ENCODE measurements at places on chromosomes 2 and 18. TPM values are rescaled to one million over a fixed set of nuclear protein-coding genes. Genes with fewer than 3 reads are reported as not detected.

SERPINB3 gene
- not detected for total RNA-seq

DNA sequence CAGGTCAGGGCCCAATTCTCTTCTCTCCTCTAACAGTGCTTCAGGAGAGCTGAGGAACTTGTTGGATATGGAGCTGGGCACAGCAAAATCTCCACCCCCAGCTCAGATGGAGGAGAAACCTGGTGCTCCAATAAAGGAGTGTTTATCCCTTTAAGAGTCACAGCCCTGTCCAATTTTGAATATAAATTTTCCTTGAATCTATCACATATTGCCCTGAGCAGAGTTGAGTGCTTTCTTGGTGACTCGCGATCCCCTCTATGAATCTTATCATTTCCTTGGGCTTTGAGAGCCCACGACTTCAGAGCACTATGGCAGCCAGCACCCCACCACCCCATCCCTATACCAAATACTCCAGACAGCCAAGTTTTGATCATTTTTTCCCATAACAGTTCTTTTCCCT, 34.4 kb upstream of the SMAD7 start:
- no peak overlapping the region for H3K4me3 ChIP-seq
- no peaks in the 10 kb centered on the region for H3K36me3 ChIP-seq

DNA sequence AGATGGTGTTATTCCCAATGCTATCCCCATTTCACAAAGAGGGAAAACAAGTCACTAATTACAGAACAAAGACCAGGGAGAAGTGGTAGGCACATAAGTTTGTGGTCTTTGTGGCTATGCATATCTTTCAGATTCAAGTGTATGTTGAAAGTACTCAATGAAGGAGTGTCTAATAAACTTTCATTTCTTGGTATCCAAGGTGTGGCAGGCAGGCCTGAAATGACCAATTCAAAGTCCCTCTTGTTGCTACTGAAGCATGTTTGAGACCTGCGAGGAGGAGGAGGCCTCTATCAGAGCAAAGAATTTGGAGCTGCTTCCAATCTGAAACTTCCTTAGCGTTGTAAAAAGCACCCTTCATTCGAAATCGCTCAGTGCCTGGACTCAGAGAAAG, 60.9 kb upstream of the KLF7 start:
- H3K4me1 ChIP-seq, result peaks cover 46% of the 10 kb centered on the region
- H3K36me3 ChIP-seq, result no peaks in the 10 kb centered on the region
- peak; percentile 34 for DNase-seq
- H3K27ac ChIP-seq, result peak overlapping the region; percentile 71

ADD2 gene
- under 0.01 TPM for total RNA-seq

OTX1 gene
- total RNA-seq, result not detected

MYL12B gene
- total RNA-seq, result 451 TPM

DNA sequence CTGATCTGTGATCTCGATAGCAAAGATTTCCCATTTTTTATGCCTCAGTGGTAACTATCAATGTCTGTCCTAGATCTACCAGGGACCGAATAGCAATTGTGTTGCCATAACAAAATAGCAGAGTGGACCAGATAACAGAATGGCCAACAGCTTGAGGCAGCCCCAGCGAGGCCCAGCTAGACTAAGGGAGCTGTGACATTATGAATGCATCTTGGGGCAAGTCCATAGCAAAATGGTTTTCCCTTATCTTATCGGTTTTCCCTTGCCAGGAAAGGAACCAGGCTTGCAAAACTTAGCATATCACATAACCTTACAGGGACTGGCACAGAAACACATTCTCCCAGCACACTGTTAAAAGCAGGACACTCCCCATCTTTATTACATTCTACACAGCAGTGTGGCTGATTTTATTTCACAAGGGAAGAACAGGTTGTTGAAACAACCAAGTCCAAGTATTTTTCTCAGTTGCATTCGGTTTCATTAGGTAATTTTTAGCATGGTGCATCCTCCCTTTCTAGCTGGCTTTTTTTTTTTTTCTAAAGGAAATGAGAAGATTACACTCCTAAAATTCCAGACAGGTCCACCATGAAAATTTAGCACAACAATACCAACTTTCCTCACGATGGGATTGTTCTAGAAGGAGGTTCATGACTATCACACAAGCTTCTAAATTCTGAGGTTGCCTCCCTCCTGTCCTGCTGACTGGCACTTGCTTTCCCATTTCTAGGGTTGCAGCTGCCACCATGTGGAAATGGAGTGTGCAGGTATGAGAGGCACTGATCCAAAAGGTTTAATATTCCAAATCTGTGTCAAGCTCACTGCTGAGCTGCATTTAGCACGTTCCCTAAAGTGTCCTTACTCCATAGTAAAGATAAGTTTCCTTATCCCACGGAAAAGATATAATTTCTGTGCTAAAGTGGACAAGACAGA, 97.0 kb upstream of the SLC35G4 start:
- no peaks in the 10 kb centered on the region for H3K27me3 ChIP-seq
- H3K4me1 ChIP-seq, result no peaks in the 10 kb centered on the region
- no peaks in the 10 kb centered on the region for H3K36me3 ChIP-seq

GRCh38 chr2:70959851-70960832, 18.3 kb upstream of the ANKRD53 start:
- no peak overlapping the region for H3K4me3 ChIP-seq
- peaks cover 7% of the 10 kb centered on the region for H3K27me3 ChIP-seq
- H3K4me1 ChIP-seq, result peaks cover 5% of the 10 kb centered on the region
- no peak overlapping the region for H3K27ac ChIP-seq
- DNase-seq, result peak; percentile 11

GRCh38 chr2:132373391-132374135, 43.0 kb upstream of the GPR39 start:
- no peaks in the 10 kb centered on the region for H3K27me3 ChIP-seq
- no peak overlapping the region for H3K4me3 ChIP-seq
- no peak for DNase-seq
- no peaks in the 10 kb centered on the region for H3K36me3 ChIP-seq
- no peak overlapping the region for H3K27ac ChIP-seq

DNA sequence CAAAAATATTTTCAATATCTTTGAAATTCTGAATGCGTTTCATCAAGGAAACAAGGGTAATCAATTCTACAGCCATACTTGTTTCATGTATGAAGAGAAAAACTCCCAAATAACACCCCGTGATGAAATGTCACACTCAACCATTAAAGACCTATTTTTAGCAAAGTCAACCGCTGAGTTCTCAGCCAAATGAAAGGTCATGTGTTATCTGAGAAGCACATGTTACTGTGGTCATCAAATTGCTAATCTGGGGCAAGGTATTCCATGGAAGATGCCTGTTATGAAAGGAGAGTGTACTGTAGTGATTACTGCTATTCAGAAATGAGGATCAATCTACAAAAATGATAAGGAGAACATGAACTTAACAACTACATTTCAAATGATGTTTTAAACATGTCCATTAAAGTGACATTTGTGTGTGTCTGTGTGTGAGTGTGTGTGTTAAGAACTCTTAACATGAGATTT, 126.7 kb downstream of the BCL2 start:
- no peak overlapping the region for H3K27ac ChIP-seq
- no peaks in the 10 kb centered on the region for H3K36me3 ChIP-seq

DNA sequence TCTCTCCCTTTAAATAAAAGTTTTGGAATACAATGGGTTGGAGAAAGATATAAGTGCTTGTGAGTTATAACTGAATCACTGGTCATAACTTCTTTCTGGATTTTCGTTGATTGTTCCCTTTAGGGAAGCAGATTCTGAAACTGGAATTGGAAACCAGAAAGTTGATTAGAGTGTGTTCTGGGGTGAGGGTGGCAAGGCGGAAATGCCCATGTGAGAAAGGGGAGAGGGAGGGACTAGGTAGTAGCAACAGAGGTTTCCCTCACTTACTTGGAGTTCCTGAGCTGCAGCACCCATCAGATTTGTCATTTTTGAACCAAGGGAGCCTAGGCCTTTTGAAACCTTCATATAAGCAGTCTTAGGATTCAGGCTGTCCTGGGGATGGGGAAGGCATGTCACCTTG, 453.4 kb downstream of the KCNJ3 start:
- no peak overlapping the region for H3K4me3 ChIP-seq
- H3K27me3 ChIP-seq, result no peaks in the 10 kb centered on the region
- no peaks in the 10 kb centered on the region for H3K36me3 ChIP-seq
- no peak overlapping the region for H3K27ac ChIP-seq
- no peaks in the 10 kb centered on the region for H3K4me1 ChIP-seq

- DNase-seq, result peak; percentile 60
- peaks cover 11% of the 10 kb centered on the region for H3K4me1 ChIP-seq
- no peaks in the 10 kb centered on the region for H3K36me3 ChIP-seq
- H3K4me3 ChIP-seq, result no peak overlapping the region
- no peak overlapping the region for H3K27ac ChIP-seq
- no peaks in the 10 kb centered on the region for H3K27me3 ChIP-seq
Observed at GRCh38 chr2:235511187-235511661, 17.4 kb downstream of the AGAP1 start.

DNA sequence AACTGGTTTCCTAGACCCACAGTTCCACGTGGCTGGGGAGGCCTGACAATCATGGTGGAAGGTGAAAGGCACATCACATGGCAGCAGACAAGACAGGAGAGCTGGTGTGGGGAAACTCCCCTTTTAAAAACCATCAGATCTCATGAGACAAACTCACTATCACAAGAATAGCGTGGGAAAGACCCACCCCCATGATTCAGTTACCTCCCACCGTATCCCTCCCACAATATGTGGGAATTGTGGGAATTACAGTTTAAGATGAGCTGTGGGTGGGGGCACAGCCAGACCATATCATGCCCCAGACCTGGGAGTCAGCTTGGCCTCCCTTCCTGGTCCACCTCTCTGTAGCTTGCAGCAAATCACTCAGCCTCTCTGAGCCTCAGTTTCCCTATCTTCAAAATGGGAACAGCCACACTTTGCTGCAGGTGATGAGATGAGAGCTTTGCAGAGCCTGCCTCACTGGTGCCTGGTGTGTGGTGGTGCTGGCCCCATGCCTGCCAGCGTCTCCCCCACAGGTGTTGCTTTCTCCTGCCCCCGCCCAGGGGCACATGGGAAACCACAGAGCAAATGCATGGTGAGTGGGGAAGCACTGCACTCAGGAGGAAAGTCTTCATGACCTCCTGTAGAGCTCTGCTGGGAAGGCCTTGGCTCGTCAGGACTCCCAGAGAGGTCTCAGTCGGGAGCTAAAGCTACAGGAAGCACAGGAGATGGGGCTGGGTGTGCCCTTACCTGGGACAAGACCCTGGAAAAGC, 31.1 kb downstream of the GREB1 start:
- no peaks in the 10 kb centered on the region for H3K36me3 ChIP-seq
- H3K27me3 ChIP-seq, result no peaks in the 10 kb centered on the region
- no peak for DNase-seq
- no peak overlapping the region for H3K27ac ChIP-seq
- H3K4me3 ChIP-seq, result no peak overlapping the region
- H3K4me1 ChIP-seq, result no peaks in the 10 kb centered on the region

DNA sequence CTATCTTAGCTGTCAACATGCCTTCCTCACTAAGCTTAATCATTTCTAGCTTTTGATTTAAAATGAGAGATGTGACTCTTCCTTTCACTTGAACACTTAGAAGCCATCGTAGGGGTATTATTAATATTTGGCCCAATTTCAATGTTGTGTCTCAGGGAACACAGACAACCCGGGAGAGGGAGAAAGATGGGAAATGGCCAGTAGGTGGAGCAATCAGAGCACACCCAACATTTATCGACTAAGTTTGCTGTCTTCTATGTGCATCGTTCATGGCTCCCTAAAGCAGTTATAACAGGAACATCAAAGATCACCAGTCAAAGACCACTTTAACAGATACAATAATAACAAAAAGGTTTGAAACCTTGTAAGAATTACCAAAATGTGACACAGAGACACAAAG, 110.2 kb downstream of the OLA1 start:
- H3K36me3 ChIP-seq, result no peaks in the 10 kb centered on the region
- H3K27ac ChIP-seq, result no peak overlapping the region
- DNase-seq, result no peak
- no peaks in the 10 kb centered on the region for H3K27me3 ChIP-seq
- no peak overlapping the region for H3K4me3 ChIP-seq

DNA sequence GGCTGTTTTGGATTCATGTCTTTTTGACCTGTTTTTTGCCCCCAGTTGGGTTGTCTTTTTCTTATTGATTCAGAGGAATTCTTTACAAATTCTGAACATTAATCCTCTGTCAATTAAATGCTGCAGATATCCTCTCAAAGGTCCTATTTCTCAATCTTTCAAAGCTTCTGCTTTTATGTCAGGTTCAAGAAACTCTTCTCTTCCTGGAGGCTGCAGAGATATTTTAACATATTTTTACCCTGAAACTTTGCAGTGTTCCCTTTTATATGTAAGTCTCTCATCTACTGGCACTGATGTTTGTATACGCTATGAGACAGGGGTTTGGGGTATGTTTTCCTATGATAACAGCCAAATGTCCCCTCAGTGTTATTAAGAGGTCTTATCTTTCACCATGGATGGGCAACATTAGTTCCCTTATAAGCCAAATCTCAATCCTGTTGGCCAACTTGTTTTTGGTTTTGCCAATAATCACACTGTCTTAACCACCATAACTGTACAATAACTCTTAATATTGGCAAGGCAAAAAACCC, 159.3 kb downstream of the HDAC4 start:
- no peak for DNase-seq
- H3K36me3 ChIP-seq, result no peaks in the 10 kb centered on the region
- H3K4me3 ChIP-seq, result no peak overlapping the region
- peaks cover 37% of the 10 kb centered on the region for H3K4me1 ChIP-seq
- peak overlapping the region; percentile 10 for H3K27ac ChIP-seq

CHN1 gene
- total RNA-seq, result 7.2 TPM

DNA sequence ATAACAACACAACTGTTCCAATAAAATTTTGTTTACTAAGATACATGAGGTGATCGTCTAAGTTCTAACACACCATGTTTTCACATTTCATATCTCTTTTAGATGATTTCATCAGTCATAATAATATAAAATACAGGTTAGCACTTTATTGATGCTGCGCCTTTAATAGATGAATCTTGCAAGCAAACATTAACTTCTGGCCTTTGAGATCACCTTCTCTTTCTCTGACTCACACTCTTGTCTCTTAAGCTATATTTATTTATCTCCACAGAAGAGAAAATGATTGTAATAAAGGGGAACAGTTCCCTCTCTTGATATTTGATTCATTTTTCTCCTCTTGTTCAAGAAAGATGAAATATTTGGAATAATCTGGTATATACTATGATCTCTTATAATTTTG, 603.3 kb upstream of the POU3F3 start:
- no peak overlapping the region for H3K27ac ChIP-seq
- no peak for DNase-seq
- H3K36me3 ChIP-seq, result no peaks in the 10 kb centered on the region
- H3K27me3 ChIP-seq, result no peaks in the 10 kb centered on the region
- no peaks in the 10 kb centered on the region for H3K4me1 ChIP-seq

DNA sequence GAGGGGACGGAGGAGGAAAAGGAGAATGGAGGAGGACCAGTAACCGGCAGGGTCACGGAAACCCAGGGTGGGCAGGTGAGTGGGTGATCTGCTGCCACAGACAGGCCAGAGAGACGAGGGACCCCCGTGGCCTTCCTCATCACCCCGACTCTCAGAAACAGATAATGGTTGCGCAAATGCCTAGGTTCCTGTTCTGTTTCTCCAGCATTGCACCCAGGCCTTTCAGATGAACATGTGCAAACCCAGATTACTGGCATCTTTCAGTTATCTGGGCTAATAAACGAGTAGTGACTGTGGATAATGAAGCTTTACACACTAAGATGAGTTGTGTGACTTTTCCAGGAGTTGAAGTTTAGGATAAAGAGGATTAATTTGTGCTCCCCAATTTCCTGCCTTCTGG, 46.5 kb downstream of the TET3 start:
- H3K4me1 ChIP-seq, result peaks cover 24% of the 10 kb centered on the region
- no peaks in the 10 kb centered on the region for H3K27me3 ChIP-seq
- H3K36me3 ChIP-seq, result no peaks in the 10 kb centered on the region
- no peak for DNase-seq
- H3K27ac ChIP-seq, result no peak overlapping the region

All from upper lobe of left lung (tissue), 6 donors.